ENCODE measurements at places on chromosomes 6 and 20.

DNA sequence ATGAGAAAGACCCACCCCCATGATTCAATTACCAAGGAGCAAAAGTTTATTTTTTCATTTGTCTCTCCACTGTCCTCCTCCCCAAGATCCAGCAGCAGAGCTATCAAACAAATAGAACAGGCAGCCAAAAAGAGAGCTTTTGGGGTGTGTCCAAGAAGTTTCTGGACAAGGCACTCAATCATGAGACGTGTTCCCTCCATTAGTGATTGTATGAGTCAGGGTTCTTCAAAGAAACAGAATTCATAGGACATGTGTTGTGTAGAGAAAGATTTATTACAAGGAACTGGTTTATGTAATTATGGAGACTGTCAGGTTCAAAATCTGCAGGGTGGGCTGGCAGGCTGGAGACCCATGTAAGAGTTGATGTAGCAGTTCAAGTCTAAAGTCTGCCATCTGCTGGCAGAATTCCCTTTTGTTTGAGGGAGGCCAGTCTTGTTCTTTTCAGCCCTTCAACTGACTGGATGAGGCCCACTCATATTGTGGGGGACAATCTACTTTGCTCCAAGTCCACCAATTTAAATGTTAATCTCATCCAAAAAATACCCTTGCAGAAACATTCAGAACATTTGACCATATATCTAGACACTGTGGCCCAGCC, 248.1 kb upstream of the OPRM1 start:
- H3K4me3 ChIP-seq = no peak overlapping the region
- H3K4me1 ChIP-seq = no peaks in the 10 kb centered on the region
- no peaks in the 10 kb centered on the region for H3K27me3 ChIP-seq
- no peak for DNase-seq

DNA sequence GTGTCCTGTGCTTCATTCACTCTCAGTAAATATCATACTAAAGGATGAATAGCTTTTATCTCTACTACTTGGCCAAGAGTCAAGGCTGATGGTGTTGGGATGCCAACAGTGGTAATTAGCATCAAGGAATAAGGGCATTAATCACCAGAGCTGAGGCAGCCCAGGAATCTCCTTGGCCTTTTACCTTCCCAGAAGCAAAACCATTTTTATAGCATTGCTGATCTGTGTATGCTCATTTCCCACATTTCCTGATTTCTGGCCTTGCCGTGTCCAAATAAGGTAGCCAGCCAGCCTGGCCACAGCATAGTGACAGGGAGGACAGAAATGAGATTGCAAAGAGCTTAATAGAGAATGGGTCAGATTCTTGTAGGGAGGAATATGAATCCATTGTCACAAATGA, 76.7 kb upstream of the FOXO3 start:
- H3K4me3 ChIP-seq = no peak overlapping the region
- H3K36me3 ChIP-seq = peaks cover 33% of the 10 kb centered on the region
- H3K27me3 ChIP-seq = no peaks in the 10 kb centered on the region
- no peak overlapping the region for H3K27ac ChIP-seq
- DNase-seq = no peak
- no peaks in the 10 kb centered on the region for H3K4me1 ChIP-seq

DNA sequence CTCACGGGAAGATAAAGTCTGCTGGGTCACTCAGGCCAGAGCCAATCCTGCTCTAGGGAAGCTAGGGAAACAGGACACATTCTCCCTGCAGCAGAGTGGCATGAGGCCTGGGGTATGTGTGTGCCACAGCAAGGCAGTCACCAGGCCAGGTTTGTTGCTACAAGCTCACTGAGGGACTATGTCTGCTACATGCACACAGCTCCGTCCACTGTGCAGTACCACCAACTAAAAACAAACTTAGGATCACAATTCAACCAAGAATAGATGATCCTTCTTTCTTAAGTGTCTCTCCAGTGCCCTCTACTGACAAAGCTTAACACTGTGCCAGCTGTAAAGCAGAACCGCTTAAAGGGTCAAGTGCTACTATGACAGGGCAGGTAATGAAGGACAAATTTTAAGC, 192.5 kb downstream of the PTPRK start:
- no peaks in the 10 kb centered on the region for H3K27me3 ChIP-seq
- H3K27ac ChIP-seq = no peak overlapping the region
- DNase-seq = no peak
- no peaks in the 10 kb centered on the region for H3K4me1 ChIP-seq

- H3K27ac ChIP-seq = no peak overlapping the region
- H3K27me3 ChIP-seq = no peaks in the 10 kb centered on the region
- no peaks in the 10 kb centered on the region for H3K36me3 ChIP-seq
Observed at GRCh38 chr6:129516787-129517186, 193.2 kb downstream of the ARHGAP18 start.

GRCh38 chr6:100893743-100894142, 12.6 kb upstream of the ASCC3 start:
- no peak for DNase-seq
- no peak overlapping the region for H3K4me3 ChIP-seq
- no peaks in the 10 kb centered on the region for H3K36me3 ChIP-seq
- no peaks in the 10 kb centered on the region for H3K4me1 ChIP-seq
- H3K27ac ChIP-seq = no peak overlapping the region
